ENCODE measurements at places on chromosomes 7 and 10.

DNA sequence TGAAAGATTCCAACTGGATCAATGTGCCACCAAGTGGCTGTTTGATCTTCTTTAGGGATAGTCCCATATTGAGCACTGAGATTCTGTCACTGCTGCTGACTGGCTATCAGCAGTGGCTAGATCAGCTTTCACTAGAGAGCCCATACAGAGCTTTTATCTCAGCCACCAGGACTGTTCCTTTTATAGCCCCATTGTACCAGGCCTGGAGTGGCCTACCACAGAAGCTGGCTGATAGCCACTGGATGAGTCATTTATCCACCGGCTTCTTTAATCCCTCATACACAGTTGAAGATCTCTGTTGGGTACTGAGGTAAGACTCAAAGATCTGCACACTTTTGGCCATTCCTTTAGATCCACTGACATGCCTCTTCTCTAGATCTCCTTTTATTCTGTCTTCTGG lies 1101.1 kb downstream of the SORCS3 start:
- no peak for DNase-seq

GRCh38 chr7:154304740-154305700 lies 252.8 kb downstream of the DPP6 start:
- no peak for DNase-seq

DNA sequence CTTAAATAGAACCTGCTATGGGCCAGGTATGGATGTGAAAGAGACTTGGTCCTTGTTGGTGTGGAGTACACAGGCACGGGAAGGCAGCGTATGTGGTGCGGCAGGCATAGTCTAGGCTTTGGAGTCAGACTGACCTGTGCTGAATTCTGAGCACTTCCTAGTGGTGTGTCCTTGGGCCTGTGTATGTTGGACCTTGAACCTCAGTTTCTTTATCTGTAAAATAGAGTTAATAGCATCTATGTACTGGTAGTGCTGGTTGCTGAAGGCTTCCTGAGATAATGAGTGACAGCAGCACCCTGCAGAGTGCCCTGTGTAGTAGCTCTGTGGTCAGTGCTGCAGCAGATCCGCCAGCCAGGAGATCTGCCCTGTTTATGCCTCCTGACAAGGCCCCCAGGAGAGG lies 5.3 kb upstream of the SFRP5 start:
- no peak for DNase-seq

GRCh38 chr10:122557516-122557915 lies 3.0 kb upstream of the DMBT1 start:
- DNase-seq = no peak
